ENCODE measurements at places on chromosomes 5 and 9.
A peak's percentile ranks its signal among the peaks of the same experiment; 100 is the strongest.

DNA sequence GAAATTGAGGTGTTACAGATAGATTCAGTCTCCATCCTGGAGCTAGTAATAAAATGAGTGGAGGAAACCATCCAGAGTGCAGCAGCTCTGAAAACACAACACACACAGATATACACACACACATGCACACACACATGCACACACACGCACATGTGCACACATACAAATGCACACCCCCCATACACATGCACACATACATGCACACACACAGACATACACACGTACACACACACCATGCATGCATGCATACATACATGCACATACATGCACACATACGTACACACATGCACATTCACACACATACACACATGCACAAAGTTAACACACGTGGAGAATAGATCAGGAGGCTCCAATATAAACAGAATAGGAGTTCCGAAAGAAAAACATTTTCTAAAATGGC is 21.0 kb upstream of the OBP2B start:
- no peak for DNase-seq

DNA sequence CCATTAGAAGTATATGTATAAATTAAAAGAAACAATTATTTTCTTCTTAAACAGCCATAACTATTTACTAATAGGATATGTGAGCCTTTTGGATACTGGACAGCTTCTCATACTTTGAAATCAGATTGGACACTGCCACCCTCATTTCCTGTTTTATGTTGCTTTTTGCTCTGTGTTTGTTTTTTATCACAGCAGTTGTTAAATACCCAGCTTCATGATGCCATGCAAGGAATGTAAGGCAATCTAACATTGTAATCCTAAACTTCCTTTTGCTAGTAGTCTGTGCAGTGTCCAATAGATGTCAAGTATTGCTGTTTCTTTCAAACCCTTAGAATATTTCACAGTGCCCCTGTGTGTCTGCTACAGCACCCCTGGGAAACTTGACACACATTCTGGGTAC is 56.2 kb downstream of the CNTLN start:
- DNase-seq: no peak

GRCh38 chr5:137819766-137820165 is 47.9 kb upstream of the MYOT start:
- DNase-seq: no peak

GRCh38 chr9:447230-448025 is 232.8 kb downstream of the DOCK8 start:
- DNase-seq: no peak

GRCh38 chr5:111783537-111783936 is 26.5 kb upstream of the NREP start:
- DNase-seq: no peak

GRCh38 chr5:10343486-10343885 is 10.0 kb upstream of the MARCHF6 start:
- DNase-seq: no peak

GRCh38 chr9:34084562-34084961 is 35.9 kb upstream of the UBAP2 start:
- no peak for DNase-seq

DNA sequence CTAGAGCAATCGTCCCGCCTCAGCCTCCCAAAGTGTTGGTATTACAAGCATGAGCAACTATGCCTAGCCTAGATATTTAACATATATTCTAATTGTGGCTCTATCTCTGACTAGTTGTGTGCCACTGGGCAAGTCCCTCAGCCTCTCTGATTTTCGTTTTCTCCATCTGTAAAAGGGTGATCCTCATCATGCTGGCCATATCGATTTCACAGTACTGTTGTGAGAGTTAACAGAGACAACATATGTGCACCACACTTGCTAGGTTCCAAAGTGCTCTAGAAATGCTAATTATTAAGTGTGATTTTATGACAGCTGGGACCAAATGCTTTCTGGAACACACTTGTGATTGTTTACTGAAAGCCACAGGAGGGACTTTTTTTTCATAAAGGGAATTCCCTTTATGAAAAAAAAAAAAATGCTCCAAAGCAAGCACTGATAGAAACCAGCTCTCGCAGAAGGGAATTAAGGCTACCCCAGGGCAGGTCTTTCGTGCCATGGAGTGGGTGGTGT is 78.5 kb upstream of the EPB41L4B start:
- DNase-seq: no peak

DNA sequence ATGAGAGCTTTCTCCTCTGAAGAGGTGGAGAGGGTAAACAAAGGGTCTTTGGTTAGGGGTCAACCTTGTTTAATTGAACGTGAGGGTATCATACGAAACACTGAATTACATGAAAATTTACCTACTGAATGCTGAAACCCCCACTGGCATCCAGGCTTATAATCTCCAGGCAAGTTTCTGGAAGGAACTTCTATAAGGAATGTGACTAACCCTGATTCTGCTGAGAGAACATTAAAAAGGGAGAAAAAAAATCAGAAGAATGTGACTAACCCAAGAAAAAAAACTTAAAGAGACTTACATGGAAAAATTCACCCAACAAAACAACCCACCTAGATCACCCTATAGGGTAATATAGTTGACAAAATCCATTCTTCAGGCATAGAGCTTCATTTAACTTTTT is 55.5 kb downstream of the APC start:
- DNase-seq: no peak

DNA sequence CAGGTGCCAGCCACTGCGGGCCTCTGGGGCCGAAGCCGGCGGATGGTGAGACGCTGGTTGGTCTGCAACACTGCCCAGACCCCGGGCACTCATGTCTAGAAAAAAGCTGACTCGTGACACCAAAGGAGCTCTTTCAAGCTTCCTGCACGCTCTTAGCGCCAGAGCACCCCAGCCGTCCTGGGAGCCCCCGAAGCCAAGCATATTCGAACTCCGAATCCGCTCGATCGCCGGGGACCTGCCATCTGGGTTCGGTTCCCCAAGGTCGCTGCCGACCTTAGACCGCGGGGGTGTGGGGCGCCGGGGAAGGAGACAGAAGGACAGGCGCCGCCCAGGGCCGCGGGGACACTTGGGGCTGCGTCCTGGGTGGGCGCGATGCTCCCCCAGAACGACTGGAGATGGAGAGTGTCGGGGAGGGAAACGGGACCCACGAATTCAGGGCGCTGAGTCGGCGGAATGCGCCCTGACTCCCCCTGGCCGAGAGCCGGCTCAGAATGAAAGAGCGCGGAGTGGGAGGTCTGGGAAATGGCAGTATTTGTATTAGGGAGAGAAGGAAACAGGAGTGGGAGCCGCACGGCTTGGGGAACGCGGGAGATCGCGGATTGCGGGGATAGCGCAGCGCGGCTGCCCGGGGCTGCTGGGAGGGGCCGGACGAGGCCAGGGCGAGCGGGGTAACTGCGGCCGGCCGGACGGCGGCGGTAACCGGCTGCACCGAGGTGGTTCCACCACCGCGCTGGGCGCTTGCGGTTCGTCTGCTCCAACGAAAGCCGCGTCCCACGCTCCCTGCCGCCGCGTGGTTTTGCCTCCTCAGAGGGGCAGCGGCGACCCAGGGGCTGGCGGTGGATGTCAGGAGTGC is 20.1 kb upstream of the MARCHF6 start:
- peak; percentile 44 for DNase-seq

DNA sequence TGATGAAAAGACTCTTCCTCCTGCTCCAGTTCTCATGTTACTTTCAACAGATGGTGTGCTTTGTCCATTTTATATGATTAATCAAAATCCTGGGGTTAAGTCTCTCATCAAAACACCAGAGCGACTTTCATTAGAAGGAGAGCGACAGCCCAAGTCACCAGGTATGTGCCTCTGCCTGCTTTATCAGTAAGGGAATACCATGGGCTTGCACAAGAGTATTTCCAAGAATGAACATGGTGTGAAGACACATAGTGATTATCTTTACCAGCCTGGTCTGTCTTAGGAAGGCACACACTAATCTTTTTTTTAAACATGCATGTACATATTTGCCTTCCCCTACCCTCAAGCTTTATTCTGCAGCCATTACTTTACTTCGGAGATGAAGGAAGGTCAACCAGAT is 15.2 kb downstream of the NUP214 start:
- no peak for DNase-seq

DNA sequence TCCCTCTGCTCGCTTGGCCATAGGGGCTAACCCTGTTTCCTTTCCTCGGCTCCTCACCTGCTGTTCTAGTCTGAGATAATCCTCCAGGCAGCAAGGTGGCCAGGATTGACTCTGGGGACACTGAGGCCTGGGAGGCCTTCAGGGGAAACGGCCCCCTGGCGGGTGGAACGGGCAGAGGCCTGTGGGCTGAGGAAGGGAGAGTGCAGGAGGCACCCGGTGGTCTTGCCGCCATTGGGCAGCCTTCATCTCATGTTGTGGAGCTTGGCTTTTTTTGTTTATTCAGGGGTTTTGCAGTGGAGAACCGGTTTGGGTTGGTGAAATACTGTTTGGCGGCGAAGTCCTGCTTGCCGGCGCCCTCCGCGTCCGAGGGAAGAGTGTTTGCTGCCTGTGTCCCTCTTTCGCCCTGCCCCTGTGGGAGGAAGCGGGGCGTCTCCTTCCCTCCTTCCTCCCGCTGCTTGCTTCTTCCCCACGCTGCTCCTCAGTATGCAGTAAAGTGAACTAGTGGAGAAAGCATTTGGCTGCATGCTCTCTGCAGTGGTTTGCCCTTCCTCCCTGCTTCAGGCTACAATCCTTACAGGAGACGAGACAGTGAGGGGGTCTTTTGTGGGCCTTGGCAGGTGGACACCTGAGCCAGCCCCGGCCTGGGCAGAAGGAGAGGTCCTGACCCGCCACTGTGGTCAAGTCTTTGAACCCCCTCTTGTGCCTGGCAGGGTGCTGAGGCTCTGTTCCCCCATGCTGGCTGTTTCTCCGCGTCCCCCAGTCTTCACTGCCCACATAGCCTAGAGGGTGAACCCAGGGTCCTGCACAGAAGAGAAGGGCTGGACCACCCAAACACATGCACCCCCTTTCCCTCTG is 30.8 kb upstream of the PRDM12 start:
- no peak for DNase-seq

GRCh38 chr9:127935765-127936221 is 1.9 kb downstream of the DPM2 start:
- DNase-seq: no peak

- no peak for DNase-seq
These were observed 284.9 kb downstream of the BNC2 start for GRCh38 chr9:16585591-16585990.

DNA sequence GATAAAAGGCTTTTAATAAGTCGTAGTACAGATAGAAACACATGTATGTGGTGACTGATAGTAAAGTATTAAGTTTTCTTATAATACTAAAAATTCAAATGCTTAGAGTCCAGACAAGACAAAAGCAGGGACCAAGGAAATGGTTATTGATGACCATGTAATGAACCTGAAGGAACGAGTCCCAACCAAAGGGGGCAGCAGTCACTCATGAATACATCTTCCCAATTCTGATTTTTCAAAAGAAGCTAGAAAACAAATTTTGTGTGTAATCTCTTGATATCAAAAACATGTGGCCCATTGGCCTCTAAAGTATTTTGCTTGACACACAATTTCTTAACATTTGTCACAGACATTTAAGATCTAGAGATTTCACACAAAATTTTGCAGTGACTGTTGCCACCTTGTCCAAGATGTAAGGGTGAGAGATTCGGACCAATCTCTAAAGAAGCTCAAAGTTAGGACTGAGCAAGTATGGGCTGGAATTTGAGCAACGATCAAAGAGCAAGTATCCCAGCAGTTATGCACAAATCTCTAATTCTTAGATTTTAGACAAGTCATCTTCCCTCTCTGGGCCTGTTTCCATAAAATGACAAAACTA is 66.8 kb downstream of the ARL15 start:
- DNase-seq: no peak

- no peak for DNase-seq
These were observed 2.8 kb downstream of the DCAF12 start for GRCh38 chr9:34123682-34124081.

- DNase-seq: no peak
These were observed 15.6 kb downstream of the PRRC2B start for GRCh38 chr9:131409458-131409992.

DNA sequence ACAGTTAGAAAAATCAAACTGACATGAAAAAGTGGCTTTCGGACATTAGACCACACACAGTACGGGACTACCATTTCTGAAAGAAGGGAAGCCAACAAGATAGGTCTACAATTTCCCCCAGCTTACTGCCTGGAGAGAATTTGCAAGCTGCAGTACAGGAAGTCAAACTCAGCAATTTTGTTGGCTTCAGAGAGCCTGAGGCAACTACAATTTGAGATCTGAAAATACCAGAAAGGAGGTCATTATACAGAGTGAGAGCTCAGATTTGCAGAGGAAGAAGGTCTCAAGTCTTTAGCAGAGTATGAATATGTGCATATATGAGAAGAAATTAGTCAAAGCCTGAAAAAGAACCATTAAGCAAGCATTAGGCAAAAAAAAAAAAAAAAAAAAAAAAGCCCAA is 83.0 kb downstream of the OXCT1 start:
- DNase-seq: no peak

- DNase-seq: no peak
These were observed 216.9 kb downstream of the NR3C1 start for GRCh38 chr5:143186623-143187022.

GRCh38 chr9:89527084-89527483 is 29.2 kb upstream of the SEMA4D start:
- DNase-seq: no peak

DNA sequence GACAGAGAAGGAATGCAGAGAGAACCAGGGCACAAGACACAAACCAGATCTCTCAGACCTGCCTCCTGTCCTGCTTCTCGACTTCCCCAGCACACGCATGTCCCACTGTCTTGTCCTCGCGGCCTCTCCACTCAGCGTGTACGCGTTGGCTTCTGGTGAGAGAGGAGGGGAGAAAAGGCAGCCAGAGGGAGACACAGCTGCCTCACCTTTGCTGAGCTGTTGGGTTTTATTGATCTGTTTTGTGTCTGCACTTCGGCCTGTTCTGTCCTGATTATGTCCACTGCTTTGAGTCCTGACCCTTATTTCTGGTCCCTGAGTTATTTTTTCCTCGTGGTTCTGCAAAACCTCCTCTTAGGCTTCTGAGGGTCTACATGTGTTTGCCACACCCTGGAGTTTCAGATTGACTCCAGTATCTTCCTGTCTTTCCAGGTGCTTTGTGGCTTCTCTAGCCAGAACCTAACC is 87.5 kb upstream of the AGXT2 start:
- no peak for DNase-seq

DNA sequence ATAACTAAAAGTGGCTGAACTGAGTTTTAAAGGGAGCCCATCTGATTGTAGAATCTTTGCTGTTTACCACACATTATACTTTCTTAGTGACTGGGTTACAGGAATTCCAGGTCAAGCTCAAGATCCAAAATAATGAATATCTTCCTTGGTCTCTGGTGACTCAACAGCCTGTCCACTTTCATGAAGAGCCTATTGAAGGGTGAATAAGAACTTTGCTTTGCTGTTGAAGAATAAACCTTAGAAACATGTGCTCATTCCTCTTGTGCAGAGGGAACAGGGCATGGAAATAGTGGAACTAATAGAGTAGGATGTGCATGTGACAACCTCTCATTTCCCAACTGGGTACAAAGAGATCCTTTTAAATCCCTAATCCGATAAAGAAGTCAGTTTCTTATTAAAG is 21.4 kb downstream of the ALDH1A1 start:
- no peak for DNase-seq

- DNase-seq: no peak
These were observed 9.1 kb upstream of the PTGES start for GRCh38 chr9:129761901-129762369.

All from T47D (cell line).